Prostate gland (tissue), 2 donors: ENCODE measurements at places on chromosomes 12 and 14.

DNA sequence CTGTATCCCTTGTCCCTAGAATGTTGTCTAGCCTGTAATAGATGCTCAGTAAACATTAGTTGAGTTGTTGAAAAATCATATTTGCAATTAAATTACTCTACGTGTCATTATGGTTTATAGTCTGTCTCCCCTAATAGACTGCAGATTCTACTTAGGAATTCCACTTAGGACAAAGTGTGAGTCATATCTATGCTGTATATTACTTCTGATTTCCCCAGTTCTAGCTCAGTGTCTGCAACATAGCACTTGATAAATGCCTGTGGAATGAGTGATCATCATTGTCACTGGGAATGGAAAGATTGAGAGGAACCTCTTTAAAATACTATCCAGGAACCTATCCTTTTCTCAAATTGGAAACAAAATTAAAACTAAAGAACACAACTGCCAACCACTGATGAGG, 99.3 kb downstream of the TBX5 start:
- no peak for DNase-seq

GRCh38 chr12:94631058-94631457, 19.3 kb downstream of the TMCC3 start:
- DNase-seq = no peak

- DNase-seq = no peak
These were observed 33.1 kb upstream of the PZP start for GRCh38 chr12:9241301-9241700.

DNA sequence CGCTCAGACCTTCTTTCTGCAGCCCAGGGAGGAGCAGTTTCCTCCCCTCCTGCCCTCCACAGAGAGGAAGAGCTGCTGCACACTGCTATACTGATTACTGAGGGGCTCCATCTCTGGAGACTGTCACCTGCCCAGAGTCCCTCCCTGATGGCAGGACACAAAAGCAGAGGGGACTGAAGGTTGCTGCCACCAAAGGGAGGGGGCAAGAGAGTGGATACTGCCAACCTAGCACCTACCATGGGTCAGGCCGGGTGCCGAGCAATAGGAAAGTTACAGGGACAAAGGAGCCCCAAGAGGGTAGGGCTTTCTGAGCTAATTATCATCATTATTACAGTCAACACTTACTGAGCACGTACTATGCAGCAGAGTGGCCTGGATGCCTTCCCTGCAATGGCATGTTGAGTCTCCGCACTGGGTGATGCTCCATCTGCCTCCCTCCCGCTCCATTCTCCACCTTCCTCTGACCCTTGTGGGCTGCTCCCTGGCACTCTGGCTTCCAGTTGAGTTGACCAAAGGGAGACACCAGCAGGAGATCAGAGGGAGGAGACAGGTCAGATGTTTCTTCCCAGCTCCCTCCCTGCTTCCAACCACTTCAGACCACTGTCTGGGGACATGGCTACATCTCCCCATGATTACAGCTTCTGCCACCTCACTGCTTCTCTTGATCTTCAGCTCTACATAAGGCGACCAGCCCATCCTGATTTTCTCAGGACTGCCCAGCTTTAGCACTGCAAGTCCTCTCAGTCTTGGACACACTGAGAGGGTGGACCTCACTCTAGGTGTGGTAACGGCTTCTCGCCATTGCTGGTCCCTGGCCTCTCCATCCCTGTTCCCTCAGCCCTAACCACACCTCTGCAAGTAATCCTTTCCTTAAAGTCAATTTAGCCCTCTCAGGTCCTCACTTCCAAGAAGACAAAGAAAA, 2.6 kb upstream of the KRT79 start:
- no peak for DNase-seq

GRCh38 chr12:89862511-89863445, 154.1 kb upstream of the ATP2B1 start:
- peak; percentile 12 for DNase-seq

DNA sequence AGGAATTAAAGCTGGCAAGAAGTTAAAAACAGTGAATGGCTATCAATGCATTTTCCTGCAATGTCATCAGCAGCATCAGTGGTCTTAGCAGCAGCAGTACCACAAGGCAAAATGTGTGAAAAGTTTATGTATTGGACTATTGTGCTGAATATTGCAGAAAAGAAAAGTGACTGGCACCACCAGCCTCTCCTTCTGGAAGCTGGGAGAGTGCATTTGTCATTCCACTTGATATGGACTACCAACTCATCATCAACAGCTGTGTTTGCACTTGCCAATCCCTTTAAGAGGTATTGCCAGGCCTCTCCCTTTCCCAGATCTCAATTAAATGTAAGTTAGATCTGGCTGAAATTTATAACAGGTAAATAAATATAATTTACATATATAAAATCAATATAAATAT, 151.0 kb upstream of the GZMB start:
- no peak for DNase-seq

DNA sequence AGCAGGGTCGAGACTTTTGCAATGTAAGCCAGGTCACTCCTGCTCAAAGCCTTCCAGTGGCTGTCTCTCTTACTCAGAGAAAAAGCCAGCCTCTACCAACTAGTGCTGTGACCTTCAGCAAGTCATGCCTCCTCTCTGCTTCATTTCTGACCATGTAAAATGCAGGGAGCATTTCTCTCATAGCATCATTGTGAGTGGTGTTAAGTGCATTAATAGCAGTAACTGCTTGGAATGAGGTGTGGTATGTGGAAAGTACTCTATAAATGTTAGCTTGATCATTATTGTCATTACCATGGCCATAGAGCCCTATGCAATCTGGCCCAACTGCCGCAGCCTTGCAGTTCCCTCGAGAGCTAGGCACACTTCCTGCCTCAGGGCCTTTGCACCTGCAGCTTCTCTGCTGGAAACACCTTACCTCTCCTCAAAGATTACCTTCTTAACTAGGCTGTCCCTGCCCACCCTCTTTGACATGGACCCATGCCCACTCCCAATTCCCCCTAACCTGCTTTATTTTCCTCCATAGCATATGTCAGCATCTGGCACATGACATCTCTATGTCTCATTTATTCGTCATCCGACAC, 10.9 kb downstream of the PLEKHD1 start:
- no peak for DNase-seq

- no peak for DNase-seq
These were observed 114.4 kb downstream of the TBX5 start for GRCh38 chr12:114291389-114292060.

- DNase-seq = no peak
These were observed 4.2 kb downstream of the GSTZ1 start for GRCh38 chr14:77324816-77325745.

GRCh38 chr12:110243227-110243626, 37.8 kb upstream of the ATP2A2 start:
- DNase-seq = no peak

DNA sequence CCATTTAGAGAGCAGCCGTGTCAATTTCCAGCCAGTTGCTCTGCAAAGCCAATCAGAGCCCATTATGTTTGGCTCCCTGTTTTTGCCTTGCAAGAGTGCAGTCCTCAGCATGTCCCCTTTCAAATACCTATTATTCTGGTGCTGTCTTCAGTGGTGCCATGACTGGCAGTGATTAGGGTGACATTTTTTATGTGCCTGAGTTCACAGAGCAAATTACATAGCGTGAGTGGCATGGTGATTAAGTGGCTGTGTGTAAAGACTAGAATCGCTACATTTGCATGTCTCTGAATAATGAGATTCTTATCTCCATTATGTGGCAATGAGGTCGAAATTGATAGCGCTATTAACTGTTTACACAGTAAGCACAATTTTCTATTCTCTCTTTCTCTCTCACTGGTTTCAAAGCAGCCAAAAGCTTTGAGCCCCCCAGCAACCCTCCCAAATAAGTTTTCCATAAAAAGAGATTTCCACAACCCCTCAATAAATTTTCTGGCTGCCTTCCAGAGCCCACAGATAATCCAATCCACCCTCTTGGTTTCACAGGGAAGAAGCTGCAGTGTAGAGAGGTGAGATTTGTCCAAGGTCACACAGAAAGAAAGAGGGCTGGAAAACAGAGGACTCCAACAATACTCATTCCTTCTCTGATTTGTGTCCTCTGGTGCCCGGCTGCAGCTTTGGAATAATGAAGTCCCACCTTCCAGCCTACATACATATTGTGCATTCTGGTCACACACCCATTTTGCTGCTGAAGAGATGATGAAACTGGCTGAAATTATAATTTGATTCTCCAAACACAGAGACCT, 58.8 kb upstream of the NUDT4 start:
- no peak for DNase-seq

DNA sequence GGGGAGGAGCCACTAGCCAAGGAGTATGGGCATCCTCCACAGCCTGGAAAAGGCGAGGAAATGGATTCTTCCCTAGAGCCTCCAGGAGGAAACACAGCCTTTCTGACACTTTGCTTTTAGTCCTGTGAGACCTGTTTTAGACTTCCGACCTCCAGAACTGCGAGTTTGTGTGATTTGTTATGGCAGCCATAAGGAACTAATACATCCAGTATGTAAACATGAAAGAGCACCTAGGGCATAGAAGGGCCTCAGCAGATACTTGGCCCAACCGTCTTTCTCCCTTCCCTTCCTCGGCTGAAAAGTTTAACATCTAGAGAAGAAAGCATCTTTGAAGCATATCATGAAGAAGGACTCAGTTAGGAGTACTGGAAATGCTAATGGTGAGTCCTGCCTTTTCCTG, 3.6 kb downstream of the HIP1R start:
- DNase-seq = no peak

- DNase-seq = no peak
These were observed 29.6 kb downstream of the MAP3K9 start for GRCh38 chr14:70779667-70780066.

DNA sequence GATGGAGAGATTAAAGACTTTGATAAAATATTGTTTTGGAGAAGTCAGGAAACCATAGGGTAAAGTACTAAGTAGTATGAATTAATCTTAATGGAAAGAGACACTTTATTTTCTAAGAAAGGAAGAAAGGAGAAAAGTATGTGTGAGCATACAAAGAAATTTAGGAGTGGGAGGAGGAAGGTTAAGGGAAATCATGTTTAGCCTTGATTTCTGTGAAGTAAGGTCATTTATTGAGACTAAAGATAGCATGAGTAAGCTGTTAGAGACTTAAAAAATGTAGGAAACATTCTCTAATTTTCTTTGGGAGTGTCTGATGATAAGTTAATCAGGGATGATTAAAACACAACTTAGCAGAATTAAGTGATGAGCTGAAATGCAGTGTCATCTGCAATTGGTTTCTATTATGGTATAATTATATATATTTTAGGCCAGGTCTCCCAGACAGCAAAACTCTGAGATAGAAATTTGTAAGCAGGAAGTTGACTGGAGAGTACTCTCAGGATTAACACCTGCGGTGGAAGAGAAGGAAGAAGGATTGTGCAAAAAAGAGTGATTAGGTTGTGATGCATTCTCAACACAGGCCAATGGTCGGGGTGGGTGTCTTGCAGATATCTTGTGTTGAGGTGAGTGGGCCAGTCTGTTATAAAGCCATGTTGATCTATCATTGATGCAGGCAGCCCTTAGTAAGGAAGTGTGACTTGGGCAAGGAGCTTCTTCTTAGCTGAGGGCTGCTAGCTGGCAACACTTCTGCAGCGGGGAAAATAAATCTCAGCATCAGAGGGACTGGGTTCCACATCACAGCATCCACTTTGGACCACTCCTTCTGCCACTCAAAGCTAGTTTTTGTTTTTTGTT, 256.2 kb downstream of the AEBP2 start:
- no peak for DNase-seq

GRCh38 chr12:75820848-75821578, 210.6 kb downstream of the PHLDA1 start:
- no peak for DNase-seq

DNA sequence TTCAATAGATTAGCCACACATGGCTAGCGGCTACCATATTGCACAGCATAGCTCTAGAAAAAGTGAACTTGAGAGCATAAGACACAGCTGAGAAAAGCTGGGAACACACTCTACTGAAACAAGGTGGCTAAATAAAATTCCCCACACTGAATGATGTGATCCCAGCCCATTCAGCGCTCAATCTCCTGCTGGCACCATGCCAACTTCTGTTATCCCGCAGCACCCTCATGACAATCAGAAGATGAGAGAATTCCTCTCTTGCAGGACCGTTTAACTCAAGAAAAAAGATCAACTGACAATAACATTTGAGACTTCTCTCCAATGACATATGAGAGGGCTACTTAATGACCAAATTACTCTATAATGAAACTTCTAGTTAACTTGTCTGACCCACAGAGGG, 115.4 kb downstream of the ADAMTS20 start:
- DNase-seq = no peak

DNA sequence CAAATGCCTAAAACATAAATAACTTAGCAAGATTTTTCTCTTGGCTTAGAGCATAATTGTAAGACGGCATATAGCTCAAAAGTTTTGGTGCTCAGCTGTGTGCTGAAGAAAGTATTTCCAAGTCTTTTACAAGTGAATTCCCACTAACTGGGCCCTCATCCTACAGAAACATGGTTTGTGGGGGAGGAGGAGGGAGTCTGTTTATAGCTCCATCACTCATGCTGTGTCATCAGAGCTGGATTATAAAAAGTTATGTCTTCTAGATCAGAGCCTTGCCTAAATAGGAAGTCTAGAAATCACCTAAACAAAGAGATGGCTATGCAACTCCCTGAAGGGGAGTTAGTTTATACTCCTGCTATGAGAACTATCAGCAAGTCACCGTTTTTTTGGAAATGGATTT, 65.9 kb upstream of the OTOGL start:
- DNase-seq = no peak

- no peak for DNase-seq
These were observed 9.7 kb upstream of the PCK2 start for GRCh38 chr14:24084440-24084839.

DNA sequence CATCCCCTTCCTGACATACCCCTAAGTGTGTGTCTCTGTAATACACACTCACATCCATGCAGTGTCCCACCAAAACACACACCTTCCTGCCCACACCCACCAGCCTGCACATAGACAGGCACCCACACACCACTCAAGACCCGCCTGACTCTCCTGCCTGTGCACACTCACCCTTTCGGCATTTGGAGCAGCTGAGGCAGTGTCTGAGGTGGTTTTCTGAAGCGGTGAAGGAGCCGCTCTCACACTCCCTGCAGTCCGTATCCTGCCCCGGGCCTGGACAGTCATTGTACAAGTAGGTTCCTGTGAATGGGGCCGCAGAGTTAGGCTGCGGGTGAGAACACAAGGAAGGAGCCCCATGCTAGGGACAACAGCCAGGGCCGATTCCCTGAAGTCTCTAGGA, 8.3 kb downstream of the TNFRSF1A start:
- DNase-seq = no peak

GRCh38 chr14:28061006-28061405, 705.6 kb upstream of the FOXG1 start:
- DNase-seq = no peak

DNA sequence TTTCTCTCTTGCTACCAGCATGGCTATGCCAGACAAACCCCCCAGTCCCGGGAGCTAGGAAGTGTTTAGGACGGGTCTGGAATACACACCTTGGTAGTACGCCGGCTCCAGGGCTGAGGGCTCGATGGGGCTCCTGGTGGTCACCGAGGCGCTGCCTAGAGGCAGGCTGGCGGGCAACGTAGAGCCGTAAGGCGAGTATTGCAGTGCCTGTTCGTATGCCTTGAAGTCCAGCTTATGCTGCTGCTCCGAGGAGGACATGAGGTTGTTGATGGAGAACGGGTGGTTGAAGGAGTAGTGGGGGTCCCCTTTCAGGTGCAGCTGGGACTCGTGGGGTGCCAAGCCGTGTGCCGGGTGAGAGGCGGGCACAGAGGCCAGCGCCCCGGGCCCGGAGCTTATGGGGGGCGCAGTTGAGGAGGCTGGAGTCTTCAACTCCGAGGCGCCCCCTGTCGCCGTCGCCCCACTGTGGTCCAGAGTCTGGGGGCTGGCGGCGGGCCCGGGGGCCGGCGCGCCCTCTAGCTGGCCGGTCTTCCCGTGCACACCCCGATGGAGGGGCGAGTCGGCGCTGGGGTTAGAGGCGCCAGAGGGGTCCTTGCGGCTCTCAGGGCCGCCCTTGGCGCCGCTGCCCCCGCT, 3.6 kb downstream of the FOXA1 start:
- peak; percentile 79 for DNase-seq

- DNase-seq = peak; percentile 45
These were observed 83.0 kb upstream of the PIWIL1 start for GRCh38 chr12:130254461-130255276.
